CD8-positive, alpha-beta T cell (primary cell): ENCODE measurements at places on chromosomes 6 and 20.
A peak's percentile ranks its signal among the peaks of the same experiment; 100 is the strongest.

DNA sequence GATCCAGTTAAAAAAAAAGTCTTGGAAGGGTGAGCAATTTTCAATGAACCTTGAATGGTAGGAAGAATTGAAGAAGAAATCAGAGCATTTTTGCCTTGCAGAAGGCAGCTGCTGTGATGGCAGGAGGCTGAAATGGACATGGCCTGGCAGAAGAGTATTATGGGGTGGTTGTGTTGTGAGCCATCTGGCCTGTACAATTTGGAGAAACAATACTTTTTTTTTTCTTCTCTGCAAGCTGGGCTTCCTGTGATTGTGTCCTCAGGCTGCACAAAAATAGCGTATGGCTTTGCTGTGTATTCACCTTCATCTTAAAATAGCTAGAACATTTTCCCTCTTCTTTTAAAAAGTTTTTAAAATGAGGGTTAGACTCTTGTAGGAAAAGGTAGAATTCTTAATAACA lies 21.4 kb downstream of the SYCP2L start:
- no peak for DNase-seq

- no peak for DNase-seq
Observed at GRCh38 chr6:75107913-75108312, 97.9 kb downstream of the COL12A1 start.

- DNase-seq, result no peak
Observed at GRCh38 chr20:45866454-45866853, 9.0 kb downstream of the ZSWIM3 start.

- DNase-seq, result no peak
Observed at GRCh38 chr6:73640179-73640750, 13.5 kb downstream of the SLC17A5 start.

- DNase-seq, result no peak
Observed at GRCh38 chr6:85751374-85752055, 108.8 kb upstream of the SYNCRIP start.

GRCh38 chr20:17665756-17666155 lies 16.3 kb downstream of the RRBP1 start:
- DNase-seq, result no peak

- DNase-seq, result no peak
Observed at GRCh38 chr6:33742092-33742491, 4.6 kb downstream of the IP6K3 start.

- DNase-seq, result no peak
Observed at GRCh38 chr20:64063389-64064144, 569 bp downstream of the TCEA2 start.

DNA sequence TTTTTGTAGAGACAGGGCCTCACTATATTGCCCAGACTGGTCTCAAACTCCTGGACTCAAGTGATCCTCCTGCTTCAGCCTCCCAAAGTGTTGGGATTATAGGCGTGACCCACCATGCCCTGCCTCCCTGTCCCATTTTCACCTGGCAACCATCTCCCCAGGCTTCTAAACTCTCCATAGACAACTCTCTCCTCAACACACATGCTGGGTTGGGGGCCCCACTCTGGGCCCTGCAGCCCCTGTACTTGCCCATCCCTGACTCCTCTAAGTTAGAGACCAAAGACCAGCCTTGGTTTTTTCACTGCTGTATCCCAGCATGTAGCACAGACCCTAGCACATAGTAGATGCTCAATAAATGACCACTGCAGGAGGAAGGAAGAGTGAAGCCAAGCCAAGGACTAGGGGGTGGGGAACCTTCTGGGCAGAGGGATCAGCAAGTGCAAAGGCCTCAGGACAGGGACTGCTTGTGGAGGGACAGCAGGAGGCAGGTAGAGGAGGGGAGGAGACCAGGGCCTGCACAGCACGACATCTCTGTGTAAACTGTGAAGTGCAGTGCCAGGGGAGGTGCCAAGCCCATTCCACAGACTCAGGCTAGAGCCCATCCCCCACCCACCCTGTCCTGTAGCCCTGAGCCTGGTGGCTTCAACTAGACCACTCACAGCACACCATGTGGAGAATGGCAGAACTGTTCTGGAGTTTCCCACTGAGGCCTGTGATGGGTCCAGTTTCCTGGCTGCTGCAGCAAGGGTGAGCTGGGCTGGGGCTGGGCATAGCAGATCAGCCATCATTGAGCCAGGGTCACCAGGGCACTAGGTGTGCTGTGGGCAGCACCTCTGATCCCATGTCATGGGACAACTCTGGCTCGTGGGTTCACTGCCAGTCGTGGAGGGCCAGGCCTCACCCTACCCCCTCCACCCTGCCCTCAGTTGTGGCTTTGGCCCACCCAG lies 3.4 kb upstream of the SRC start:
- DNase-seq, result no peak

DNA sequence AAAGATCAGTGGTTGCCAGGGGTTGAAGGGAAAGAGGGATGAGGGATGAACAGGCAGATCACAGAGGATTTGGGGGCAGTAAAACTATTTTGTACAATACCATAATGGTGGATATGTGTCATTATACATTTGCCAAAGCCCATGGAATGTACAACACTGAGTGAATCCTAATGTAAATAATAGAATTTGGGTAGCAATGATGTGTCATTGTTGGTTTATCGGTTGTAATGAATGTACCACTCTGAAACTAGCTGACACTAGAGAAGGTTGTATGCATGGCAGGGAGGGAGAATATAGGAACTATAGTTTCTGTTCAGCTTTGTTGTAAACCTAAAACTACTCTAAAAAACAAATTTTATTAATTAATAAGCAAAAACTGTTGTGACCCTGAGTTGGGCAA lies 17.8 kb upstream of the ASF1A start:
- no peak for DNase-seq

DNA sequence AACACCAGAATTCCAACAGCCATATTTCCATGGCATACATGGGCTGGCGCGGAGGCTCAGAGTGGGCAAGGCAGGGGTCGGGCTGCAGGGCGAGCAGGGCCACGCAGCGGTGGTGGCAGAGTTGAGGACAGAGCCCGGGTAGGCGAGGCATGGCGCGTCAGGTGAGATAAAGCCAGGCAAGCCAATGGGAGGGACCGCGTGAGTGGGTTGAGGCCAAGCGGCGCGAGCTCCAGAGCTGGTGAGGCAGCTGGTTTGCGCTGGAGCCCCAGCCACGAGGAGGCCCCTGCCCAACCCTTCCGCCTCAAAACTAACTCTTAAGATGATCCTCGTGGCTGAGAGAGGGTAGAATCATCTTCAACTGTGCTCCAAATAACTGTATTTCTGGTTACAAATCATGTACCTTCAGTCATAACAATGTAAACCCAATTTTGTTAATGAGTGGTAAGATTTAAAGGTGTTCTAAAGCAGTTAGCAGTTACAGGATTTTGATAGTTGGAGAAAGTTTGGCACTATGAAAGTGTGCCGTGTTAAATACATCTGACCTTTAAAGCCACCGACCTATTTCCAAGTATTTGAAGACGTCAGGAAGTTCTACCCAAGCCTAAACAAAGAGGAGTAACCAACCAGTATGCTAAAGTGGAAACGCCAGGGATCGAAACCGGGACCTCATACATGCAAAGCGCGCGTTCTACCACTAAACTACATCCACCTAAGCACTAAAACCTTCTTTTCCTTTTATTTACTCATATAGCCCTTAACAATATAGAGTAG lies 107.9 kb downstream of the GPX5 start:
- DNase-seq, result no peak

DNA sequence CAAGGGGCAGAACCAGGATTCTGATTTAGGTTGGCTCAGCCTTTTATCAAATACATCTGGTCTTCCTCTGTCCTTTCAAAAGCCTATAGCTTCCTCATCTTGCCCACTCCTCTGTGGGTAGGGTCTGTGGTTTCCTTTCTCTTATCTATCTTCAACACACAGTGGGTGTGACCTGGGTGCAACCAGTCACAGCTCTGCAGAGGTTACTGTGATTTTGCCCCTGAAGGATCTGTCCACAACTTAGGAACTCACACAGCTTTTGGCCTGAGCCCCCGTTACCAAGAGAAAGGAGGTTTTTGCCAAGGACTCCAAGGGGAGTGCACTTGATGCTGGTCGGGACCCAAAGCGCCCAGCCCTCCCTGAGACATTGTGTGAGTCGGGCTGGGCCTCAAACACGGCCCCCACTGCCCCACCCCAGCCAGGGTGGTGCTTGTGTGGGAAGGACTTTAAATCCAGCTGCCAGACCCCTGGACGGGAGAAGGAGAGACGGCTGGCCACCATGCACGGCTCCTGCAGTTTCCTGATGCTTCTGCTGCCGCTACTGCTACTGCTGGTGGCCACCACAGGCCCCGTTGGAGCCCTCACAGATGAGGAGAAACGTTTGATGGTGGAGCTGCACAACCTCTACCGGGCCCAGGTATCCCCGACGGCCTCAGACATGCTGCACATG lies at the start of gene PI16:
Gene PI16 (plus strand): TSS at position 477 of the 670 bp plus-strand sequence. CDS start 23 bp downstream, at position 500.
- no peak for DNase-seq

DNA sequence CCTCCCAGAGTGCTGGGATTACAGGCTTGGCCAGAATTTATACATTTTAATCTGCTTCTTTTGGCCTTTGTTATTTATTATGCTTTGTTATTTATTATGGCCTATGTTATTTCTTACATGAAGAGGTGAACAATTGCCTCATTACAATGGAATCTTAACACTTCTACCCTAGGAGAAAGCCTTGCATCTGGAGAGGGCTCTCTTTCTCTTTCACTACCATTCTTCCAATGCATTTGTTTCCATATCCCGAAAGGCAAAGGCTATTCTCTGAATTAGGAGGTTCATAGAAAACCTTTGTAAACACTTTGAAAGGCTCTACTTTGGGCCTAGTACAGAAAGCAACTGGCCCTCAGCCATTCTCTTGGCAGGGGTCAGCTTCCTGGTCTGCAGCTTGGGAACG lies 19.9 kb upstream of the DEK start:
- no peak for DNase-seq

DNA sequence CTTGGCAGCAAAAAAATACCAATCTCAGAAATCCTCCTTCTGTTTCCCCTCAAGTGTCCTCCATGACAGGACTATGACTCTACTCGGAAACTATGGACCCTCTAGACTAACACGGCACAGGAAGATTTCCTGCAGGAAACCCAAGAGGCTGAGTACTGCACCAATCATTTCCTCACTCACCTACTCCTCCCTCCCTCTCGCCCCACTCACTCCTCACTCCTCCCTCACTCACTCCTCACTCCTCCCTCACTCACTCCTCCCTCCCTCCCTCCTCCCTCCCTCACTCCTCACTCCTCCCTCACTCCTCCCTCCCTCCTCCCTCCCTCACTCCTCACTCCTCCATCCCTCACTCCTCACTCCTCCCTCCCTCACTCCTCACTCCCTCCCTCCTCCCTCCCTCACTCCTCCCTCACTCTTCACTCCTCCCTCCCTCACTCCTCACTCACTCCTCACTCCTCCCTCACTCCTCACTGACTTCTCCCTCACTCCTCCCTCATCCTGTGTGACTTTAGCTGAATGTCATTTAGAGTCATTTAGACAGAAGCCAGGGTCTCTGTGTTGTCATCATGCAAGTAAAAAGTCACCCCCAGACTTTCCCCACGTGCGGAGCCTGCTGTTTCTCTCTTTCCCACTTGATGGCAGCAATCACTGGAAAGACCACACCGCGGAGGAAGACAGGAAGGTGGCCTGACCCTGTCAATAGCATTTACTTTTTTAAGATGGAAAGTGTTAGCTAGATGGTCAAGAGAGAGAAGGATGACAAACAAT lies 226.8 kb upstream of the PDE10A start:
- DNase-seq, result no peak

DNA sequence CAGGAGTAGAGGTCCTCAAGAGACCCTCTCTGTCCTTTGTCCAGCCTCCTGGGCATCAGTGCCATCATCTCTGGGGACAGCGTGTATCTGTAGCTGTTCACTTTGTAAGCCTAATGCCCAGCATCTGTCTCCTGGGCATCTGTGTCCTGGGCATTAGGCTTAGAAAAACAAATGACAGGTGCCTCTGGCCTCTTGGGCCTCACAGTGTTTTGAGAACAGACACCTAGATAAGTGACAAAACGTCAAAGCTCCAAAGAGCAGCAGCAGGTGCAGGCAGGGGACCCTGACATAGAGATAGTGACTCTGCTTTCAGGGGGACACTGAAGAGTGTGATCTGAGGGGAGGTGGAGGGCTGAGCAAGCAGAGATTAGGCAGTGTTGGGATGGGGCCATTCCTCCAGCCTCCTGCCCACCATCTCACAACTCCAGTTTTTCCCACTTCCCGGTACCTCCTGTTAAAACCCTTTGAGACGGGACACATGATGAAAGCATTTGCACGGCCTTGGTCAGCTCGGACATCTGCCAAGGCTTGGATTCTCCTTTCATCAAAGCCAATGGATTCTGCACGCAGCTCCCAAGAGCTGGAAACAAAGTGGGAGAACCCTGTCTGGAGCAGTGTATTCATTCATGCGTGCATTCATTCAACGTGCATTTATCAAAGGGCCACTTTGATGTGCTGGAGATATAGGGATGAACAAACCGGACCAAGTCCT lies 55.5 kb upstream of the CD93 start:
- no peak for DNase-seq

GRCh38 chr6:164109770-164110140 lies 695.2 kb downstream of the QKI start:
- DNase-seq, result peak; percentile 7

DNA sequence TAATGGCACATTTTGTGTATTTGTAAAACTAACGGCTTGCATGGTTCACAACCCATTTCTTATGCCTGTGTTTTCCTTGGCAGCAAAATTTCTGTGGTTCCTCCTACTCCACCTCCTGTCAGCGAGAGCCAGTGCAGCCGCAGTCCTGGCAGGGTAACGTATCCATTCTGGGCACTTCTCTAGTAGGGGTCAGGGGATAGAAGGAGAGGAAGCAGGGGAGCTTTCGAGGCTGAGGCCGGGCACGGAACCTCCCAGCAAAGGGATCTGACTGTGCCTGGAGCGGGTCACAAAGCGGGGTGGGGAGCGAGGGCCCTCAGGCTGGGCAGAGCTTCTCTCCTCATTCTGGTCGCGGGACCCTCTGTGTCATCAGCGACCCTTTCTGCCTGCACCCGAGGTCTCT lies 58.4 kb downstream of the SYTL3 start:
- DNase-seq, result no peak

GRCh38 chr20:11067359-11067758 lies 393.6 kb upstream of the JAG1 start:
- no peak for DNase-seq

GRCh38 chr6:155510879-155511278 lies 55.2 kb upstream of the NOX3 start:
- no peak for DNase-seq
